ENCODE measurements at places on chromosomes 7 and 10.

- no peak for DNase-seq
Measured at GRCh38 chr10:58262766-58263165, 4.9 kb downstream of the IPMK start.

- no peak for DNase-seq
Measured at GRCh38 chr10:38159004-38159403, 64.9 kb downstream of the ZNF37A start.

- DNase-seq, result no peak
Measured at GRCh38 chr7:150781103-150781502, 19.1 kb downstream of the TMEM176B start.

DNA sequence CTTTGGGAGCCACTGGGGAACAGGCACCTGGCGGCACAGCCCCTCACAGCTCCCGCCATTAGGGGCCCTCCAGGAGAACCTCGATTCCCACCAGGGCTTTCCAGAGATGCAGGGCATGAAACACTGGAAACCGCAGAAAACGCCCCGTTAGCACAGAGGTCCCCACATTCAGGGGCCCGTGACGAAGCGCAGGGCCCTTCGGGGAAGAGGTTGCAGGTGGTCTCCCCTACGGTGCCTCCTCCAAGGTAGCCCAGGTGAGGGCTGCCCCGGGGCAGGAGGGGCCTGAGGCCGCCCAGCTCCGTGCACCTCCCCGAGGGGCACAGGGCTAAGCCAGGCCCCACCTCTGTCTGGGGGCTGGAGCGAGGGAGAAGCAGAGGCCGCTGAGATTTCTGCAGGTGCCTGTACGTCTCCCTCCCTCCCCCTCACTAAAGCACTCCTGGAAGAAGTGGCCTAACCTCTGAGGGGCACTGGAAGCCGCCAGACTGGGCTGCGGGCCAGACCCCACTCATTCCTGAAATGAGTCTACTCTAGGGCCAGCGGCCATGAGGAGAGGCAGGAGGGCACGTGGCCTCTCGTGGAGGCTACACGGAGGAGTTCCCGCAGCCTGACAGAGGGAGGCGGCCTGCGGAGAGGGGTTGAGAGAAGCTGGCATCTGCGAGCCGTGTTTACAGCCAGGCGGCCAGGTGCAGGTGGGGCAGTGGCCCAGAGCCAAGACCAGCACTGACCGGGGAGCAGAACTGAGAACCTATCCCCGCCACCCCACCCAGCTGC lies 6.9 kb downstream of the PDGFA start:
- no peak for DNase-seq

- DNase-seq, result no peak
Measured at GRCh38 chr7:30644286-30644955, 37.8 kb downstream of the CRHR2 start.

GRCh38 chr10:130617985-130618384 lies 481.8 kb downstream of the GLRX3 start:
- DNase-seq, result no peak

- no peak for DNase-seq
Measured at GRCh38 chr10:130461631-130462030, 325.4 kb downstream of the GLRX3 start.

DNA sequence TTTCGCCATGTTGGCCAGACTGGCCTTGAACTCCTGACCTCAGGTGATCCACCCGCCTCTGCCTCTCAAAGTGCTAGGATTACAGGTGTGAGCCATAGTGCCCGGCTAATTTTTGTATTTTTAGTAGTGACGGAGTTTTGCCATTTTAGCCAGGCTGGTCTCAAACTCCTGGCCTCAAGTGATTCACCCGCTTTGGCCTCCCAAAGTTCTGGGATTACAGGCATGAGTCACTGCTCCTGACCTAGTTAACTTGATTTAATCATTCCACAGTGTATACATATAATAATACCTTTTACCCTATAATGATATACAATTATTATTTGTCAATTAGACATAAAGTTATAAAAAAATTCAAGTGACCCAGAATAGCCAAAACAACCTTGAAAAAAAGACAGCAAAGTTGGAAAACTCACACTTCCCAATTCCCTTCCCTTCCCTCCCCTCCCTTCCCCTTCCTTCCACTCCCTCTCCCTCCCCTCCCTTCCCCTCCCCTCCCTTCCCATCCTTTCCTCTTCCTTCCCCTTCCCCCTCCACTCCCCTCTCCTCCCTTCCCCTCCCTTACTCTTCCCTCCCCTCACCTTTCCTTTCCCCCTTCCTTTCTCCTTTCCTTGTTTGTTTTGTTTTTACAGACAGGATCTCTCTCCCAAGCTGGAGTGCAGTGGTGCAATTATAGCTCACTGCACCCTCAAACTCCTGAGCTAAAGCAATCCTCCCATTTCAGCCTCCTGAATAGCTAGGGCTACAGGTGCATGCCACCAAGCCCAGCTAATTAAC lies 14.8 kb upstream of the ZMIZ2 start:
- no peak for DNase-seq

GRCh38 chr7:151902311-151902710 lies 25.4 kb upstream of the PRKAG2 start:
- no peak for DNase-seq

- DNase-seq, result no peak
Measured at GRCh38 chr10:14362104-14362503, 31.4 kb upstream of the FRMD4A start.

DNA sequence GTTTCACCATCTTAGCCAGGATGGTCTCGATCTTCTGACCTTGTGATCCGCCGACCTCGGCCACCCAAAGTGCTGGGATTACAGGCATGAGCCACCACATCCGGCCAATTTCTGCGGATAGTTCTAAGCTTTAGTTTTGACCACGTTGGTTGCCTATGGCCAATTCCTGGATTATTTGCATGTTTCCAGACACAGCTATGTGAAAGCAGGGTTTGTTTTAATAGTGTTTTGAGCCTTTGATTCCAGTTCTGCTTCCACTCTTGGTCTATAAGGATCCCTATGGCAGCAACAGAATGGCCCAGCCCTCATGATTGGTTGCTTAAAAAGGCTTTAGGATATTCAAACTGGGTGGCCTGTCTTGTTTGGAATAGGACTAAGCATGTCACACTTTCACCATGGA lies 19.1 kb downstream of the SIRT1 start:
- no peak for DNase-seq

DNA sequence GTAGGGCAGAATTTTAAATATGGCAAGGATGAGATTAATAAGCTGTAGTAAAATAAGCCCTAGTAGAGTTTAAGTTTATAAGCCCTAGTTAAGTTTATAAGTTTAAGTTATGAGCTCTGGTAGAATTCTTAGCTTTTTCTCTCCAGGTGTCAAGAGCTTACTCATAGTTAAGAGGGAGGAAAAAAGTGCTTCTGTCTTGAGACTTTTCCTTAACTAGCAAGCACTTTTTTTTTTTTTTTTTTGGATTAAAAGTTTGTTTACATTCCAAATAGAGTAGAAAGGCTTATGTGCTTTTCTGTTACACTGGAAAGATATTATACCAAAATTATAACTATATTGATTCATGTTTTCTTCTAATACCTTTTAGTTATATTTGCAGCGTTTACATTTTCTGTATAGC lies 25.5 kb upstream of the MPP7 start:
- DNase-seq, result no peak

DNA sequence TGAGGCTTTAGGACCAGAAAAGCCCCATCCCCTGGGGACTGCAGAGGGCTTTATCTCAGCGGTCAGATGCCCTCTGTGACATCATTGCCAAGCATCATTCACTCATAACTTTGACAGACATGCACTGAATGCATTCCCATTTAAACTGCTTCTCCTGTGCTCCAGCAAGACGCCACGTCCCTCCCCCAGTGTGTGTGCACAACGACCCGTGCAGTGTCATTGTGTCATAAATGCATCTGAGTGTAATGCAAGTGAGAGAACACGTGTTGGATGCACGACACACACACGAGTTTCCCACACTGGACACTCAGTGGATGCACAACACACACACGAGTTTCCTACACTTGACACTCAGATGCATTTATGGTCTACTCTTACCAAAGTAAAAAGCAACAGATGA lies 337.9 kb downstream of the PTPRN2 start:
- no peak for DNase-seq

DNA sequence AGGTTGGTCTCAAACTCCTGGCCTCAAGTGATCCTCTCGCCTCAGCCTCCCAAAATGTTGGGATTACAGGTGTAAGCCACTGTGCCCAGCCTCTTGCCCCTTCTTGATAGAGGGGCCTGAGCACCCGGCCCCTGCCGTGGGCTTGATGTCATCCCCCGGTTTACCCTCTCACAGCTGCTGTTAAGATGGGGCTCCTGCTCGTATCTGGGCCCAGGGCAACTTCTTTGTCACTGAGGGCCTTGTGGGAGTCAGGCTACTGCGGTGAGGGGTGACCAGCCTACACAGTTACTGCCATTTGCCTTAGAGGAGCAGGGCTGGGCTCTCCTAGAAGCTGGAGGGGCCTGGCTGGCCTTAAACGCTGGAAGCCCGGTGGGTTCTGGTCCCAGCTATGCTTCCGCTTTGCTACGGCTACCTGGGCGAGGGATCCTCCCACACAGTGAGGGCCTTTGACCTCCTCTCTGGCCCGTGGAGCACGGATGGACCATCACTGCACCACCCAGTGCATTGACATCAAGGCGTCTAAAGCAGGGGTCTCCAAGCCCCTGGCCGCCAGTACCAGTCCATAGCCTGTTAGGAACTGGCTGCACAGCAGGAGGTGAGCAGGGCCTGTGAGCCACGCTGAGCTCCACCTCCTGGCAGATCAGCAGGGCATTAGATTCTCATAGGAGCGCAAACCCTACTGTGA lies 1.1 kb upstream of the TMEM130 start:
- DNase-seq, result no peak

DNA sequence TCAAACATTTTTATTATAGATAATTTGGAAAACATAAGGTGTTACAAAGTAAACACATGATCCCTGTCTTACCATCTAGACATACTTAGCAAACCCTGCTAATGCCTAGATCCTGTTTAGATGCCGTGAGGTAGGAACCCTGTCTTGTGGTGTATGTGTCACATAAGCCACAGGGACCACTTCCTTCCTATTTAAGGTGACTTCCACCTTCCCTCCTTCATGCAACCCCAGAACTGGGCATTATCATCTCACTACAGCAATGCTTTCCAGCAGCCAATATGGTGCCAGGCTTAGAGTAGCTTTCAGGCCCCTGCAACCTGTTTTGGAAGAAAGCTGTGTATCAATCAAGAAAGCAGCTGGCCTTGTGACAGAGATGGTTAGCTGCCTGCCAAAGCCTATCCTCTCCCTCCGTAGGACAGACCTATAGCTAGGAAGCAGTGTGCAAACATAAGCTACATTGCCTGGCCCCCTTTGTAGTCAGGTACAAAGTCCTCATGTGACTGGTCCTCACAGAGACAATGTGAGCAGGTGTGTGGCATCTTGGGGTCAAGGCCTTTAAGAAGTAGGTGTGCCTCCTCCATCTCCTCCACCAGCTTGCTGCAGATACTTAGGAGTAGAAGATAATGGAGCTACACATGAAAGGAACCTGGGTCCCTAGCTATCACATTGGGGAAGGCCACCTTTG lies 146.8 kb downstream of the SPAG6 start:
- no peak for DNase-seq

- DNase-seq, result no peak
Measured at GRCh38 chr7:81665236-81665635, 104.6 kb downstream of the HGF start.

DNA sequence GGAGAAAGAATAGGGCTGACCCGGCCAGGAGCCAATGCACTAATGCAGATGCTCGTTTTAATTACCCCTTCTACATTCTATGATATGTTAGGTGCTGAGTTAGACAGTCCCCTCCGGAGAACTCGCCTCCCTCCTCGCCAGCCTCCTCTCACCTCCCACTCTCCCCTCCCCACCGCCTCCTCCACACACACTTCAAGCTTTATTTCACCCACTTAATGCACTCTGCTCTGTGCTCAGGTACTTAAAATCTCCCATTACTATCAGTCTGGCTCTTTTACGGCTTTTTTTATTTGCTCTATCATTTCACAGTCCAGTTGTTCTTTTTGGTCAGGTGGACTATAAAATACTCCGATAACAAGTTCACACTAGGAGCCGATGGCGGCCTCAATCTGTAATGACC lies 231.6 kb downstream of the TEX36 start:
- DNase-seq, result no peak

- DNase-seq, result no peak
Measured at GRCh38 chr10:8380833-8381496, 326.5 kb downstream of the GATA3 start.

DNA sequence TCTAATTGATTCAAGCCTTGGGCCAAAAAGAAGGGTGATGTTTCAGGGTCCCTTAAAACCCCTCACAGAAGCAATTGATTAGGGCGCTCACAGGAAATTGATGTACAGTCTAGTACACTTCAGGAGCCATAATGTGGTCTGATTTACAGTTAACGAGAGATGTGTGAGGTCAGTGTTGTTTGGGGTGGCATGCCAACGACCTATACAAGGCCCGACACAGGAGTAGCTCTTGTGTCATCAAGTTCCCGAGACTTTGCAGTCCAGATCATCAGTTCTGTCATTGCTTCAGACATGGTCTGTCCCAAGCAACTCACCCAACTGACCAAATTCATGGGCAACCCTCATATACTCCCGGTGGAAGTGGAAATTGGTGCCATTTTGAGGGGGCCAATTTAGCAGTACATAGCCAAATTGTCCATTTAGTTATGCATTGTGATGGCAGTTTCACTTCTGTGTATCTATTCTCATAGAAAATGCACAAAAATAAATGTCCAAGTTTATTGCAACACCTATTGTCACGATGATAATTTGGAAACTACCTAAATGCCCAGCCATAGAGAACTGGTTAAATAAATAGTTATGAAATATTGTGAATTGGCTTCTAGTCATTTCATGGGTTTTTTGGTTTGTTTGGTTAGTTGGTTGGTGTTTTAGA lies 18.0 kb upstream of the ARID5B start:
- no peak for DNase-seq

- DNase-seq, result no peak
Measured at GRCh38 chr7:81499262-81500116, 270.4 kb downstream of the HGF start.

- DNase-seq, result no peak
Measured at GRCh38 chr10:93807371-93807770, 49.6 kb downstream of the LGI1 start.

- DNase-seq, result no peak
Measured at GRCh38 chr10:88110355-88110754, 246.9 kb downstream of the PTEN start.

GRCh38 chr7:67380858-67381257 lies 384.2 kb downstream of the TYW1 start:
- DNase-seq, result no peak

GRCh38 chr7:35749556-35749955 lies 51.3 kb upstream of the SEPTIN7 start:
- no peak for DNase-seq

DNA sequence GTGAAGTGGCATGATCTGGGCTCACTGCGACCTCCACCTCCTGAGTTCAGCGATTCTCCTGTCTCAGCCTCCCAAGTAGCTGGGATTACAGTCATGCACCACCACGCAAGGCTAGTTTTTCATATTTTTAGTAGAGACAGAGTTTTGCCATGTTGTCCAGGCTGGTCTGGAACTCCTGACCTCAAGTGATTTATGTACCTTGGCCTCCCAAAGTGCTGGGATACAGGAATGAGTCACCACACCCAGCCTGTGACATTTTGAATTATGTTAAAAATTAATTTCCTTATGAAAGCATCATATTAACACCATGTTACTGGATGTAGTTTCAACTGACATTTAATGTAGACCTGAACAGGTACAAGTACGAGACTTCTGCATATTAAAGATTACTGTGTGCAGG lies 24.3 kb downstream of the ABCB4 start:
- DNase-seq, result no peak

GRCh38 chr10:55629793-55630490 lies 731.1 kb downstream of the ZWINT start:
- no peak for DNase-seq

- no peak for DNase-seq
Measured at GRCh38 chr7:137169282-137169698, 174.2 kb downstream of the PTN start.

GRCh38 chr7:127257086-127257485 lies 4.3 kb upstream of the GRM8 start:
- no peak for DNase-seq
